GM12878 (cell line): ENCODE measurements at places on chromosomes 3 and 15. TPM values are rescaled to one million over a fixed set of nuclear protein-coding genes. Genes with fewer than 3 reads are reported as not detected.

- DNase-seq: no peak
Measured at GRCh38 chr3:196660381-196661166, 21.1 kb downstream of the NRROS start.

- no peak for DNase-seq
Measured at GRCh38 chr3:81742581-81742980, 18.9 kb downstream of the GBE1 start.

The DUOX1 gene
- 0.08 and 0.26 TPM in 2 replicates for total RNA-seq

GRCh38 chr3:136350557-136350956 is 100.4 kb downstream of the PCCB start:
- DNase-seq: no peak

DNA sequence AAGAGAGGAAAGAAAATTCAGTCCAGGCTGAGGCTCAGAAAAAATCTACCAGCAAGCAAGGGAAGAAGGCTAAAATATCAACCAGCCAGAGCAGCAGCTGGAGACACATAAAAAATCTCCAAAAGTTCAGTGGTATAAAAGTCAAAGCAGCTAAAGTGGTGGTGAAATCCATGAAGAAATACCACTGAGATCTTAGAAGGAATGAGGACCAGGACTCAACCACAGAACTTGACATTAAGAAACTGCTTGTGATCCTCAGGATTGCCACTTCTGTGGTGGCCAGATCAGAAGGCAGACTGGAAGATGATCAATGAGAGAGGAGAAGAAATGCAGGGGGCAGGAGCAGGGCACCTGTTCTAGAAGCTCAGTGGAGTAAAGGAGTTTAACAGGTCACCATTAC is 22.5 kb downstream of the CNTN3 start:
- no peak for DNase-seq

The SAXO2 gene
- total RNA-seq: 1.5 and 2.3 TPM in 2 replicates

DNA sequence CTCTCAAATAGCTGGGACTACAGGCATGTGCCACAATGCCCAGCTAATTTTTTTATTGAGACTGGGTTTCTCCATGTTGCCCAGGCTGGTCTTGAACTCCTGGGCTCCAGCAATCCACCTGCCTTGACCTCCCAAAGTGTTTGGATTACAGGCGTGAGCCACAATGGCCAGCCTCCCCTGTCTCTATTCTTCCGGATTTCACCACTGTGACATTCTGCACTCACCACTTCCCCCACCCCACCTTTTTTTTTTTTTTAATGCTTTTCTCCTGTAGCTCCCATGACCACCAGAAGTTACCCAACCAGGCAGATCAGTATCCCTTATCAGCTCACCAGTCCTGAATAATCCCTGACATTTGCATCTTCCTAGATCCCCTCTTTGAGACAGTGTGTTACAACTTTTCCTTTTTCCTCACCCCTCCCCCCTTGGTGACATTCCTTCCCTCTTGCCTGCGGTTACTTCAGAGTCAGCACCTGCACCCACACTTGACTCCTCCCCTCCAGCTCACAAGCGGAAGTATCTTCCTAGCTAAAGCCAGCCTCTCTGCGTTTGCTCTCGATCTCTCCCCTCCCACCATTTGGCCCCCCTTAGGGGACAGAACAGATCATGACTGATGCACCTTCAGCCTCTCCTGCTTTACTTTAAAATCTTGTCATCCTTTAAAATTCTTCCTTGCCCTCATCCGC is 13.5 kb upstream of the ZNF592 start:
- peak; percentile 94 for DNase-seq

The LMAN1L gene
- total RNA-seq: not detected in 2 replicates

- no peak for DNase-seq
Measured at GRCh38 chr3:4751502-4752101, 227.6 kb upstream of the BHLHE40 start.

- no peak for DNase-seq
Measured at GRCh38 chr3:149438981-149439380, 35.5 kb upstream of the TM4SF4 start.

The CFAP20DC gene
- total RNA-seq: 1.8 and 2.0 TPM in 2 replicates

The MRPL46 gene
- total RNA-seq: 37.9 and 39.5 TPM in 2 replicates

DNA sequence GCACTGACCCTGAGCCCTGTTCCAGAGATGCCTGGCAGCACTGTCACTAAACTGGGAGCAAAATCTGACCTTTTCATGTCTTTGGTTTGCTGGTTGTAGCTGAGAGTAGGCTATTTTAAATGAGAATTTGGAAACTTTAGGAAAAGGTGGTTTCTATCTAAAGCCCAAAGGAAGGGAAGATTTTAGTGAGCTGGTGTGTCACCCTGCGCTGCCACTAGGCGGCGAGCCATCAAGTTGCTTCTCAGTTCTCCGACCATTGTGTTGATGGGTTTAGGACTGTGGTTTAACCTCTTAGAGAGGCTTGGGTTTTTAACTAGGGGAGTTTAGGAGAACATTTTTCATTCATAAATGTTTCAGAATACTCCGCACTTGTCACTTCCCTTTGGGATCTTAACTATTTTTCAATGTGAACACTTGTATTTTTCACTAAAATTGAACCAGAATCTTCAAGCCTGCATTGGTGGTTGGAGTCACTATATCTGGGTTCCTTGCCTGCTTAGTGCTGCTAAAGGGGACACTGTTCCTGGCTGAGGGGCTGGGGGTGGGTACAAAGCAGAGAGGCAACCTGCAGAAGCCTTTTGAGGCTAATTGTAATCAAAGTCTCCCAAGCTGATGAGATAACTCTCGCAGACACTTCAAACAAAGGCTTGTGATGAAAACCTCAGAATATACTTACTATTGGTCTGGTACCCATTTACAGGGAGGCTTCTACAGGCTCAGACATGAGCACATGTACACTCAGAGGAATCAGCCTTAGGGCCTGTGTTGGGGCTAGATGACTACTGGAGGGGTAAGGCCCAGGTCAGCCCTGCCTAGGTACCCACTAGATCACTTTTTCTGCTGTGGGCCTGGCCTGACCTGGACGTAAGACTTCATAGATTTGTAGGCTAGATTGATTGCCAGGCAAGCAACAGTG is 16.8 kb downstream of the EXOSC7 start:
- DNase-seq: no peak

The ITIH1 gene
- total RNA-seq: 0.16 and 0.33 TPM in 2 replicates

- DNase-seq: no peak
Measured at GRCh38 chr15:61938249-61938648, 122.0 kb downstream of the VPS13C start.

GRCh38 chr15:65049418-65049840 is 4.2 kb downstream of the SLC51B start:
- DNase-seq: peak; percentile 90

- DNase-seq: no peak
Measured at GRCh38 chr3:19662486-19662885, 271.5 kb downstream of the EFHB start.

The COL8A1 gene
- total RNA-seq: 0.10 and 0.13 TPM in 2 replicates

The FGD5 gene
- 0.11 and 0.13 TPM in 2 replicates for total RNA-seq

- no peak for DNase-seq
Measured at GRCh38 chr3:5188419-5189221, 1.1 kb downstream of the EDEM1 start.

- DNase-seq: no peak
Measured at GRCh38 chr3:16241225-16241624, 23.5 kb downstream of the DPH3 start.

DNA sequence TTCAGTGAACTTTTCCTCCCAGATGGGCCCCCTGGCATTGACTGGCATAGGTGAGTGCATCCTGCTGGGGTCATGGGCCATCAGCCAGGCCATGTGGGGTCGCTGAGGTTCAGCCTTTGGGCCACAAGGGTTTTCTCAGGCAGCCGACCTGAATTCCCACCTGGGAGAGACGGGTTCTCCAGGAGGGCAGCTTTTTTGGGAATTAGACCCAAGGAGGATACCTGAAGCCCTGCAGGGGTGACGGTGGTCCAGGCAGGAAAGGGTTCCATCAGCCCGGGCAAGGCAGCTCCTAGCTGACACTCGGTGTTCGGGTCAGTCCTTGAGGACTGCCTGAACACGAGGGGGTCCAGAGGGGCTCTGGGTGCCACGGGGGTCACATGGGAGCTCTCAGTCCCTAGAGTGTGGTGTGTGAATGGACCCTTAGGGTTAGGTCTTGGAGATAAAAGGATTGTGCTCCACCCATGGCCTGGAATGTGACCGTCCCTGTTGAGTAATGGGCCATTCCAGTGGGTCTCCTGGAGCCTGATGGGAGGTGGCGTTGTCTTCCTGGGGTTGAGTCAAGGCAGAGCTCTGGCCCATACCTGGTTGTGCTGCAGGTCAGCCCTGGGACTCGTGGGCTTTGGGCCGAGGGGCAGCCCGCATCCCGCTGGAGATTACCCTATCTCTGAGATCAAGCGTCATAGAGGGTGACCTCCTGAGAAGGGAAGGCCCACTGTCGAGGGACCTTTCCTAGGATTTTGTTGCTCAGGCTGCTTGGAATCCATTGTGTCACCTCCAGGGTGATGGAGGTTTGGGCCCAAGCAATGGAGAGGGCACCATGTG is 192.8 kb downstream of the UBE3A start:
- no peak for DNase-seq

GRCh38 chr3:127758013-127758412 is 64.3 kb downstream of the MGLL start:
- no peak for DNase-seq

GRCh38 chr3:172241405-172241804 is 202.0 kb downstream of the FNDC3B start:
- no peak for DNase-seq

DNA sequence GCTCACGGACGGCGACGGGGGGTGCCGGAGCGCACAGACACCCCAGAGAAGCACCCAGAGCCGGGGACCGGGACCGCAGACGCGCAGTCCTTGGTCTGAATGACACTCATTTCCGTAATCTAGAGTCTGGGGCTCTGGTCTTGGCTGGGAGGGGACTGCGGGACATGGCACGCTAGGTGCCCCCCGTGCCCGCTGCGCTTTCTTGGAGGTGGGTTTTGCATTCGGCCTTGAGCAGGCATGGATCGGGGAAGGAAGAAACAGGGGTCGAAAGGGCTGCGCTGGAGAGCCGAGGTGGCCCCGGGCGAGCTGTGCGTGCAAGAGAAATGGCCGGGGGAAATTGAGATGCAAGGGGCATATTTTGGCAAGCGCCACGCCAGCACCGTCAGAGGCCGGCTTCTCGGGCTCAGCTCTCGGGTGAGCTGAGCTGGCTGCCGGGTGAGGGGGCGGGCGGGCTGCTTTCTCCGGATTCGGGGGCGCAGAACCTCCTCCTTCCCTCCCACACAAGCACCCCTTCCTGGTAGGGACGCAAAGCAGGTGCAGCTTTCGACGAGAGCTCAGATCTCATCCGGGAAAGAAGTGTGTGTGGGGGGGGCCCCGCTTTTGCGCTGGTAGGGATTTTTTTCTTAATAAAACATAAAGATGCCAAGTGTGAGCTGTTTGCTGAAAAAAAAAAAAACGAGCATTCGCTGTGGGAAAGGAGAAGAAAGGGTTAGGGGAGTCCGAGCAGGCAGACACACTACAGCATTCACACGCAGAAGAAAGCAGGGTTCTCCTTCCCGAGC is 963 bp upstream of the NTRK3 start:
- DNase-seq: no peak

GRCh38 chr15:57031605-57032004 is 113.2 kb downstream of the TCF12 start:
- no peak for DNase-seq

- DNase-seq: no peak
Measured at GRCh38 chr3:173869766-173870165, 472.2 kb downstream of the NLGN1 start.

The CADPS gene
- not detected in 2 replicates for total RNA-seq

The SETD2 gene
- total RNA-seq: 36.3 and 39.3 TPM in 2 replicates

GRCh38 chr15:83919319-83919830 is 265.5 kb downstream of the ADAMTSL3 start:
- peak; percentile 71 for DNase-seq

DNA sequence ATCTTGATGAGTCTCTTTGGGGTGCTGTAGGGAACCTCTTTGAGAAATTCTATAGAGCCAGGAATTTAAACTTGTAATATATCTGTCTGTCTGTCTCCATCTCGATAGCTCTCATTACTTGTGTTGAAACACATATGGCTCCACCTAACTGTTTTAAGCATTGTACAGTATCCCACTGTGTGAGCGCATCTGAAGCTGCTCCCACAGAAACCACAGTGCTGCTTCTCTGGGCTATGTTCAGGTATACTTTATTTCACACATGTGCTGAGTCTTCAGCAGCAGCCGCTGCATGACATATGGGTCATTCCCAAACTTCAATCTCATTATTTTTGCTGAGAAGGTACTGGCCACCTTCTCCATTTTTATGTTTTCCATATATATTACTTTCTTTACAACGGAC is 63.9 kb downstream of the MCTP2 start:
- DNase-seq: no peak

The SOX2 gene
- 0.08 and 0.13 TPM in 2 replicates for total RNA-seq

- no peak for DNase-seq
Measured at GRCh38 chr3:184582646-184583577, 21.3 kb downstream of the EPHB3 start.

GRCh38 chr3:14925729-14926591 is 21.4 kb upstream of the NR2C2 start:
- no peak for DNase-seq

The NANOGP8 gene
- total RNA-seq: not detected in 2 replicates

DNA sequence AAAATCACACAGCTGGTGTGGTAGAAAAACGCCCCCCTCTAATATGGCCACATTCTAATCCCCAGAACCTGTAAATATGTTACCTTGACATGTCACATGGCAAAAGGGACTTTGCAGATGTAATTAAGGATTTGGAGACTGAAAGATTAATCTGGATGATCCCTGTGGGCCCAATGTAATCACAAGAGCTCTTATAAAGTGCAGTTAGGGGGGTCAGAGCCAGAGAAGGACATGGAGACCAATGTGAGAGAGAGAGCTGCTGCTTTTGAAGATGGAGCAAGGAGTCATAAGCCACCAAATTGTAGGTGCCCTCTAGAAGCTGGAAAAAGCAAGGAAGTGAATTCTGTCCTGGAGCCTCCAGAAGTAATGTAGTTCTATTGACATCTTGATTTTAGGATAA is 152.6 kb downstream of the PEX5L start:
- no peak for DNase-seq

- no peak for DNase-seq
Measured at GRCh38 chr15:33730815-33731214, 237.5 kb upstream of the CHRM5 start.

DNA sequence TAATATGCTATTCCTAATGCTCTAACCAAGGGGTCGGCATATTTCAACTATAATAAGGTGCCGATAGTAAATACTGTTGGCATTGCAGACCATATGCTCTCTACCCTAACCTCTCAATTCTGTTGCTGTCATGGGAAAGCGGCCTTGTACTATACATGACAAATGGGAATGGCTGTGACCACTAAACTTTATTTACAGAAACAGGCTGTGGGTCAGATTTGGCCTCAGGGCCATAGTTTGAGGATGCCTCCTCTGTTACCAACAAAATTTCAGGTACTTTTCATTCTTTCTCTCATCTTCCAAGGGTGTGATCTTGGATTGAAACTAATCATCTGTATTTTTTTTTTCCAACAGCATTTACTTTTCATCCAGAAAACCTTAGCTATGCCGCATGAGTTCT is 242.0 kb downstream of the MAGI1 start:
- DNase-seq: no peak
